Femur (tissue), 1 donor: ENCODE measurements at places on chromosomes 7 and 10.

GRCh38 chr7:80488406-80488805, 23.5 kb downstream of the GNAT3 start:
- DNase-seq: no peak

DNA sequence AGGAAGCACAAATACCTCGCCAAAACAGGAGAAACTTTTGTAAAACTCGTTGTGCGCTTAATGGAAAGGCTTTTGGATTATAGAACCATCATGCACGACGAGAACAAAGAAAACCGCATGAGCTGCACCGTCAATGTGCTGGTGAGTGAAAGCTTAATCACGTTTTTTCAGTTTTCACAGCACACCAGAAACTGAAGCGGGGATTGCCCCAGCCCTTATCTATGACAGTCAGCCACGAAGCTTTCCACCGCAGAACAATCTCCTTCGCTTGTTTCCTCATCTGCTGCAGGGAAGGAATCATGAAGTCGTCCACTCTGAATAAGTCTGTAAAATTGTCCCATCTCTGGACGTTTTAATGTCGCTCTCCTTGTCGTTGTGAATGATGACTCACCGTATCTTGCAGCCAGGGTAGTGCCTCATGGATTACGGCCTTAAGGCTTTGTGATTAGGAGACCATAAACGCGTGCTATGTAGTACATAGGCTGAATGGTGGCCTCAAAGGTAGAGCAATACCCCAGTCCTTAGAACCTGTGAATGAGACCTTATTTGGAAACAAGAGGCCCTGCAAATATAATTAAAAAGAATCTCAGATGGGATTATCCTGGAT, 174.9 kb upstream of the NPS start:
- no peak for DNase-seq

- DNase-seq: no peak
These were observed 53.2 kb upstream of the SYPL1 start for GRCh38 chr7:106165337-106165736.

GRCh38 chr10:663466-663751, 26.1 kb downstream of the DIP2C start:
- no peak for DNase-seq

DNA sequence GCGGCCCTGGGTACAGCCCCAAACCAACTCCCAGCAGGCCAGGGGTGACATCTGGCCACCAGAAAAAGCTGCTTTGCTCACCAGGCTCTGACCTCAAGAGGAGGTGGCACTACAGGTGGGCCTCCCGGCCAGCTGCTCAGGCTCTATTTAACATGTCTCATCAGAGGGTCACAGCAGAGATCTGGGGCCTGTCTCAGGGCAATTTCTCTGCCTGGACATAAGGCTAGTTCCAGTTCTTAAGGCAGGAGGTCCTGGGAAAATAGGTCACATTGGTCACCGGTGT, 88.6 kb downstream of the GFRA1 start:
- no peak for DNase-seq

GRCh38 chr7:116232920-116233319, 22.6 kb downstream of the TES start:
- DNase-seq: no peak

GRCh38 chr10:5453749-5454489, 41.6 kb downstream of the NET1 start:
- no peak for DNase-seq

DNA sequence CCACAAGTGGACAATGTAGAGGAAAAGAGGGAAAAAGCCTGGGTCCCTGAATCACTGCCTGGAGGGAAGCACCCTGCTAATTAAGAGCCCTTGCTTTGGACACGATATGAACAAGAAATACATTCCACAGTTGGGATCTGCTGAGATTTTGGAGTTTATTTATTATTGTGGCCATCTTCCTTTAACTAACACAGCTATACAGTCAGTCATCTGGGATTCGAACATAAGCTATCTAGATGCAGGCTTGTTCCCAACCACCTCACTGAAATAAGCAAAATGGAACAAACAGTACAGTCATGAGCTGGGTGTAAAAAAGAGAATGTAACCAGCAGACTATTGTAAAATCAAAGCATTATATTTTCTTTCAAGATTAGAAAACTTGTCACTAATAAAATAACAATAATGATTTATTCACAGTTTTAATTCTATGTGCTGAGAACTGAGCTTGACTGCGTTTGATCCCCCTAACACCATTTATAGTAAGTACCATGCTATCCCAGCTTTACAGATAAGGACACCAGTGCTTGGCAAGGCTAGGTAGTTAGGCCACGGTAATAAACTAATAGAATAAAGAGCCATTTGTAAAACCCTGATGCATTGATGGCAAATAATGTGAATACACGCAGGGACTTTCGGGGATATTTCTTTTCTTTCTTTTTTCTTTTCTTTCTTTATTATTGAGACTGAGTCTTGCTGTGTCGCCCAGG, 223.8 kb upstream of the KLF6 start:
- DNase-seq: no peak

GRCh38 chr7:23334482-23335056, 35.4 kb downstream of the MALSU1 start:
- no peak for DNase-seq

DNA sequence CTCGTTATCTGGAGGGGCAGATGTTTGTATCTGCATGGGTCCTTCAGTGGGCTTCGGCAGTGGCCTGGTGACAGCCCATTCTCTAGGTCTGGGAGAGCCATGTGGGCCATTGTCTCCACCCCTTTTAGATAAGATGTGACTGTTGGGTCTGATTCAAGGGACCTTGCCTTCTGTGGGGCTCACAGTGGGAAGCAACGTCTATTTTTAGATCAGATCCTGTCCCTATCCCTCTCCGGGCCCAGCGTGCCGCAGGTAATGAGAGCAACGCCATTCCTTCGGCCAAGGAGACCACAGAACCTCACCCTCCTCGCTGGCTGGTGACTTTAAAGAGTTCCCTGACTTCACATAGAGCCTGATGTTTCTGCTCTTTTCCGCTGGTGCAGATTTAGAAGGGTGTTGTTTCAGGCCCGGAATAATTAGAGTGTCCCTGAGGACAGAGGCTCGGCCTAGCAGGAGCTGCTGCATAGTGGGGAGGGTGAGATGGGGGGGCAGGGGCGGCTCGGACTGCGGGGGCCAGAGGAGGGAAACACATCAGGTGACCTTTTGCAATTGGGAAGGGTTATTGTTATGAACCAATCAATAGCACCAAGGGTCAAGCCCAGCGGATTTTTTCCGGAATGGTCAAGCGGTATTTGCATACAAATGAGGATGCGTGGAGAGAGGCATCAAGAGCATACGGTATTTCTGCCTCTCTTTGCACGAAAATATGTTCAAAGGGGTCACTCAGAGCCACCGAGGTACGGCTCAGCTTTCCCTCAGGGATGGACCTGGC, 503.0 kb upstream of the FOXK1 start:
- DNase-seq: no peak

GRCh38 chr10:126387041-126387921, 996 bp downstream of the ADAM12 start:
- DNase-seq: peak; percentile 89

- no peak for DNase-seq
These were observed 79.6 kb downstream of the ZNF777 start for GRCh38 chr7:149381245-149381644.

GRCh38 chr7:48309720-48310119, 138.5 kb downstream of the ABCA13 start:
- DNase-seq: no peak

DNA sequence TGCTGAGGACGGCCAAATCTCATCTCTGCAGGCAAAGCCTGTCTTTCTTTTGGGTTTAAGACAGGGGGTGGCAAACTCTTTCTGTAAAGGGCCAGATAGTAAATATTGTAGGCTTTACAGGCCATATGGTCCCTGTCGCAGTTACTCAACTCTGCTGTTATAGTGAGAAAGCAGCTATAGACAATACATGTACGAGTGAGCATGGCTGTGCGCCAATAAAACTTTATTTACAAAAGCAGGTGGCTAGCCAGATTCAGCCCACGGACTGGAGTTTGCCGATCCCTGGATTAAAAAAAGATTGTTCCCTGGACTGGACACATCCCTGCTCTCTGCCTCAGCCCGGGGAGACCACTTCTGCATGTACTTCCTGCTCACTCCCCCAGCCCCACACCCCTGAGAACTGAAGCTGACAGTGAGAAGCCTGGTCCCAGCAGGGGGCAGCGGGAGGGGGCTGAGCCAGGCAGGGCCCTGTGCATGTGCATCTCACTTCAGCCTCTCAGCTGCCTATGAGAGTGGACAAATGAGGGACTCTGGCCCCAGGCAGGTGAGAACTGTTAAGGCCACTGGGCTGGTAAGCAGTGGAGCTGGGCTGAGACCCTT, 392.4 kb downstream of the PLXNA4 start:
- no peak for DNase-seq

DNA sequence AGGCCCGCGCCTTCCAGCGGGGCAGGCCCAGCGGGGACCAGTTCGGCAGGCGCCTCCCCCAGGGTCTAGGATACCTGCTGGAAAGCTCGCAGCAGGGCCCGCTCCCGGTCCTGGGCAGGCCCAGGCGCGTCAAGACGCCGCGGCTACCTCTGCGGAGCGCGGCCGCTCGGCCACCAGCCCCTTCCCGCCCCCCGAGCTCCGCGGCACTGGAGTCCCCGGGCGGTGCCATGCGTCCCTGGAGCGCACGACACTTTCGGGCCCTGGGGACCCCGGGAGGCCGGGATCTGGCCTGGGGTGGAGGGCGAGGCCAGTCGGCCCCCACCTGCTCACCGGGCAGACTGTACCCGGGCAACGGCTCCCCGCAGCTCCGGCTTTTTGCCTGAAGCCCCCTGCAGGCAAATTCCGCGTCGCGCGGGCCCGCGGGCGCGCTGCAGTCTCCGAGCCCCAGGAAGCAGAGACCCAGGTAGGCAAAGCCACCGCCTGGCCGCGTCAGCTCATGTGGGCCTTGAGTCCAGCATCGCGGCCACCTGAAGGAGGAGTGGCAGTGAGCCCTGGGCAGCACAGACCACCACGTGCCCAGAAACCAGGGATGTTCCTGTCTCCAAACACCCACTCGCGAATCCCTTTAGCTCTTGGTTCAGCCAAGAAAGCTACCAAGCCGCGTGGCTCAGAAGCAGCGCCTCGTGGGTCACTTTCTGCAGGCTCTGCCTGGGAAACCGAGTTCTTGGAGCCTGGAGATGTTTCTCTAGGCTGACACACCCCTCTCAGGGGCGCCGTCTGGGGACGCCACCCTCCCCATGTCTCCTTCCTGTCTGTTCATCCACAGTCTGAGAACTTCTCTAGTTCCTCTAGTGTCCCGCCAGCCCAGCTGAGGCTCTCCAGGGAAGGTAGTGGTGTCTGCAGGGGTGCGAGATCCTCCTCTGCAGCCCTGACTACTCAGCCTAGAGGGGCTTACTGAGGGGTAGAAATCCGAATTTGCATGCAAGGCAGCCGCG, 46.1 kb upstream of the APBB1IP start:
- no peak for DNase-seq

DNA sequence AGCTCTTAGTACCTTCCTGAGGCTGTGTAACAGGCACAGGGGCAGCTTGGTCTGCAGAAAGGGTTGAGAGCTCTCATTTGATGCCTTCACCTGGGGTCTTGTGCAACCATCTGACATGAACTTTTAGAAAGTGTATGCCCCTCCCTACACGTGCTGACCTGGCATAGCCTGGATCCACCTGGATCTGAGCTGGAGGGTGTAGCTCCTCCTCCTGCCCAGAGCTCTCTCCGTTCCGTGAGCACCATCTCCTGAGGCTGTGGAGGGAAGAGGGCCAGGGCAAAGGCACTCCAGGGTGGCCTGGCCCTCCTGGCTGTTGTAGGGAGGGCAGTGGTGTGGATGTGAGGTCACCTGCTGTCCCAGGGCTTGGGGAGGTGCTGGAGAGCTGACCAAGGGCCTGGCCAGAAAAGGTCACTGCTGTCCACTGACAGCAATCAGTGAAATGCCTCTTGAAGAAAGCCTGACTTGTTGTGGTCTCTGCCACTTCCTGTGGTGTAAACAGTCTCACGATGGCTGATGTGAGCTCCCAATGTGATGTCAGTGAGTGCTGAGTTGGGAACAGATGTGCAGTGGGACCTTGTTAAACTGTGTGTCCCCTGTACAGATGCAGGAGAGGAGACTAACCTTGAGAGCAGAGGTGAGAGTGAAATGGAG, 23.0 kb downstream of the AMZ1 start:
- DNase-seq: no peak

DNA sequence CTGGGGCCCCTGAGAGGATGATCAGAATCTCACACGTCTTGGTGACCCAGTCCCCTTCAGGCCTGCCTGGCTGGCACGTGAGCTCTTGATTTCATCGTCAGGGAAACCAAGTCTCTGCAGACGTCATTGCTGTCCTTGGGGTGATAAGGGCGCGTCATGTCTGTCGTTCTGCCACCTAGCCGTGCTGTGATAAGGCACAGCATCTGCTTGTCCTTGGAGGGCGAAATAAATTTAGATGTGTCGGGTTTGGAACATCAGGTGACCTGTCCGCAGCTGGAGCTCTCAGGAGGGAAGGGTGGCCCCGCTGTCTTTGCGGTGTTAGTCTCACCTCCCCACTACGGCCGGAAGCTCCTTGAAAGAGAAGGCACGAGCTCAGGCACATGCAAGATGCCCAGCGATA, 129.2 kb downstream of the GRK5 start:
- no peak for DNase-seq

DNA sequence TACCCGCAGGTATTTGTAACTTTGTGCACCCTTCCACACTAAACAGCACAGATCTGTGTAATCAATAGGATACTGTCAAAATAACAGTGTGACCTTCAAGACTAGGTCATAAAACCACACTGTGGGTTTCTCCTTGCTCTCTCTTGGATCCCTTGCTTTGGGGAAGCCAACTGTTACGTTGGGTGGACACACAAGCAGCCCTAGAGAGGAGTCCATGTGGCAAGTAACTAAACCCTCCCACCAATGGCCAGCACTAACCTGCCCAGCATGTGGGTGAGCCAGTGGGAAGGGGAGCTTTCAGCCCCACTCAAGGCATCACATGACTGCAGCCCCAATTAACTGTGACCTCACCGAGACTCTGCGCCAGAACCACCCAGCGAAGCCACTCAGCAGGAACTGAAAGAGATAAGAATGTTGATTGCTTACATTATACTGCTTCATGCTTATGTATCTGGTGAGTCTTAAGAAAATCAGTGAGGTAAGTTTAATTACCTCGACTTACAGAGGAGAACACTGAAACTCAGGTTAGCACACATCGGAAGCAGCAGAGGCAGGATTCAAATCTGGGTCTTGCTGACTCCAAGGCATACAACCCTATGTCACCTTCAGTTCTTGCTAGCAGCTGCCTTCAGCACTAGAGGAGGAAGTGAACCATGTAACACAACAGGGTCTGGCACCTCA, 9.4 kb upstream of the ZC3HAV1 start:
- peak; percentile 24 for DNase-seq
